ENCODE measurements at places on chromosomes 1 and 21.
A peak's percentile ranks its signal among the peaks of the same experiment; 100 is the strongest.

DNA sequence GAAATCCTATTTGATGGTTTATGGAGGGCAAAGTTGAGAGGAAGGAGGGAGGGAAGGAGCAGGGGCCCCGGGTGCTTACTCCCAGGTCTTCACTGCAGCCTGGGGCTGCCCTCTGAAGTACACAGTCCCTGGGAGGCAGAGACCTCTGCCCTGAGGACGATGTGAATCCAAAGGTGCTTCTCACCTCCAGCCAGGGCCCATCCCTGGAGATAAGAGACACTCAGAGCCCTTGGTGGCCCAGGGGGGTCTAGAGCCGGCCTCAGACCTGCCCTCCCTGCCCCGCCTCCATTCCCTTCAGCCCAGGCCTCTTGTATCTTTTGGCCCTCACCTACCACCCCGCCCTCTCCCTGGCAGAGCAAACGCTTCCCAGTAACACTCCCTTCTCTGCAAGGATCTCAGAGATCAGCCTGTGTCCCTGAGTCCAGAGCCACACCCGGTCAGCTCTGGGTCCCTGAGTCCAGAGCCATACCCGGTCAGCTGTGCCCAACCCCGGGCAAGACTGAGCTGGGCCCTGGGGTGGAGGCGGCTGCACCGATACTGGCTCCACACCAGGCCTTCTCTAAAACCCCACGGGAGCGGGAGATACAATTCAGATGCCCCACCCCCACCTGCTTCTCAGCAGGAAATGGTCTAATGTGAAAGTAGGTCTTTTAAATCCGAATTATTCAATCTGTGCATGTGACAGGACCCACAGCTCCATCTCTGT lies 3.6 kb upstream of the GNB1 start:
- peak; percentile 41 for DNase-seq

- DNase-seq: no peak
Observed at GRCh38 chr1:155970531-155971167, 7.7 kb downstream of the ARHGEF2 start.

- no peak for DNase-seq
Observed at GRCh38 chr1:231982871-231983587, 356.4 kb downstream of the DISC1 start.

GRCh38 chr21:36846631-36847030 lies 119.8 kb downstream of the HLCS start:
- DNase-seq: no peak

DNA sequence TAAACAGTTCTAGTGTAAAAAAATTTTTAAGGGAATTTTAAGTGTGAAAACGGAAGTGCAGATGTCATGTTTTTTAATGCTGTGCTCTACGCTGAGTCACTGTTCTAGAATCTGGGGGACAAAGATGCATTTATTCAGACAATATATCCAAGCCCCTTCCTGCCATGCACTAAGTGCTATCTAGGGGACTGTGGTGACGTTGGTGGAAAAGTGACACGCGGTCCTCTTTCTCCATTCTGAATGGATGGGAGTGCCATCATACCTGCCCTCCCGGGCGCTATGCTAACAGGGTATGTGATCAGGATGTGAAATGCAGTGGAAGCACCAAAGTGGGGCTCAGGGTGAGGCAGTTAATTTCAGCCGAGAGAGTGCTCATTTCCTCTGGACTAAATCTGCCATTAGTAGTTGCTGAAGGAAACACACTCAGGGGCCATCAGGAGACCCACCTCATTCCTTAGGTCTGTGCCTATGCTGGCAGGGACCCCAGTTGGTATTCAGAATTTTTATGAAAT lies 6.6 kb downstream of the C1orf226 start:
- no peak for DNase-seq

- DNase-seq: no peak
Observed at GRCh38 chr1:180310095-180310494, 80.0 kb downstream of the LHX4 start.

- no peak for DNase-seq
Observed at GRCh38 chr21:21860888-21861287, 862.7 kb downstream of the NCAM2 start.

DNA sequence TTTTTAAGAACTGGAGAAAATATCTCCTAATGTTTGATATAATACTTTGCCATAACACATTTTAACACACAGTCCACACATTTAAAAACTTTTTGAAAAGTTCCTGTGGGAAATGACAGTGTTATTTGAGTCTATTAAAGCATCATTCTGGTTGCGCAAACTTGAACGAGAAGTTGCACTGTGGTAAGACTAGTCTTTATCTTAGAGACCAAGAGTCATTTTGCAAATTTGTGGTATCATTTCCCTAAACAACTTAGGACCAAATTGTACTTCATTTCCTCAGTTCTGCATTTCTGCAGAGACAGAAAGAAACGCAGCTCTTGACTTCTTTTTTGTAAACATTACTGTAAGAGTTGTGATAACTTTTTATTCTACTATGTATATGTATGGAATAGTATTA lies at the start of gene RGS18:
RGS18 (plus strand) TSS at position 282 of the 400 bp plus-strand sequence. CDS start 176 bp downstream, outside the sequence.
- no peak for DNase-seq

GRCh38 chr1:22935433-22935832 lies 37.2 kb downstream of the LACTBL1 start:
- DNase-seq: no peak

- DNase-seq: no peak
Observed at GRCh38 chr1:92503926-92504285, 17.2 kb upstream of the GFI1 start.

DNA sequence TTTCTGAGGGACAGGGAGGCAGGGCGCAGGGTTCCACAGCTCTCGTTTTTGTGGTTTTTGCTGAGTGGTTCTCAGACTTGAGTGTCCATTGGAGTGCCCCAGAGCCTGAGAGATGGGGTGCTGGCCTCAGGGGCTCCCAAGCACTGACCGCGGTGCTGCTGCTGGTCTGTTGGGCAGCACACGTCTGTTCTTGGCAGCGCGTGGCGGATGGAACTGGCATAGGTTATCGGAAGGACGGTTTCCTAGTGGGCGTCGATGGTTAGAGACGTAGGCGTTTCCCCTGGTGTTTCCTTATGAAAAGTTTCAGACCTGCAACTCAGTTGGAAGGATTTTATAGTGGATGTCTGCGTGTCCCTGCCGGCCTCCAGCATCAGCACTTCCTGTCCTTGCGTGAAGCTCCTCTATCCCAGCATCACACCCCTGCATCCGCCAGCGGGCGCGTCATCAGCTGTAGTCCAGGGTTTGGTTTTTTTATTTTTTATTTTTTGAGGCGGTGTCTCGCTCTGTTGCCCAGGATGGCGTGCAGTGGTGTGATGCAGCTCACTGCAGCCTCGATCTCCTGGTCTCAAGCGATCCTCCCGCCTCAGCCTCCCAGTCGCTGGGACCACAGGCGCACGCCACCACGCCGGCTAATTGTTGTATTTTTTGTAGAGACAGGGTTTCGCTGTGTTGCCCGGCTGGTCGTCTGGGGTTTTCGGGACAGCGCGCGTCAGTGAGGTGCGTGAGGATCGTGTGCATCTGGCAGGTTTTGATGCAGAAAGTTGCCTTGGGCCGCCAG lies 11.8 kb downstream of the RRP1 start:
- DNase-seq: no peak

GRCh38 chr1:87787551-87787950 lies 458.9 kb downstream of the LMO4 start:
- DNase-seq: no peak

DNA sequence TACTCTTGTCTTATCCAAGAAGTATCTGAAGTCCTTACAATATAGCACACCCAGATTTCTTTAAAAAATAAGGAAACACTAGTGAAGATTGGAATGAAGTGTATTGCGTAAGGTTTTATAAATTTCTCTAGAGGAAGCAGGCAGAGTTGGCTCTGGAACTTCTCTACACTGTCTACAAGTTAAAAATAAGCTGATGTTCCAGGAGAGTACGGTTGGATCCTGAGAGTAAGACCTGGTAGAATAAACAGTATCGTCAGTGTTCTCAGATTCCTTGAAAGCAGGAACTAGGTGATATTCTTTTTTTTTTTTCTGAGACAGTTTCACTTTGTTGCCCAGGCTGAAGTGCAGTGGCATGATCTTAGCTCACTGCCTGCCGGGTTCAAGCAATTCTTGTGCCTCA lies 107.9 kb downstream of the USP25 start:
- DNase-seq: no peak

DNA sequence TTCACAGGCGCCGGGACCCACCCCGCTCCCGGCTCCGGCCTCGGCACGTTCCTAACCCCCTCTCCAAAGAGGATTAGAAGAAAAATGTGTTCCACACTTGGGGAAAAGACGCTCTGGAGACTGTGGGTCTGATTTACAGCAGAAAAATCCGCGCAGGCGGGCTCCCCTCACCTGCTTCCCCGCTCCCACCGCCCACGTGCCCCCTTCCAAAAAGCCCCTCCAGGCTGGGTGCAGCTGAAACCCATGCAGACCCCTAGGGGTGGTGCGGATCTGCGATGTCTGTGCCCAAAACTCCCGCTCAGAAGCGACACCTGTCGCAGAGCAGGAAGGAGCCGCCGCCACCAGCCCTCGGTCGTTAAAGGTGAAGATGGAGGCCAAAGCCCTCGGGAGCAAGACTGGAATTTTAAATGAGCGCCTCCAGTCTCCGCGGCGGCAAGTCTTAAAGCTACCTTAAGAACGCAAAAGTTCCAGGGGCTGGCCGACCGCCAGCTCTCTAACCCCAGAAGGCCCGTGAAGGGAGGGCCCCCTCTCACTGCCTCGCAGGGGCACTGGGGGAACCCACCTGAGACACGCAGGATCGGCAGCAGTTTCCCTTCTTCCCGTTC lies 688 bp upstream of the CHD5 start:
- no peak for DNase-seq

DNA sequence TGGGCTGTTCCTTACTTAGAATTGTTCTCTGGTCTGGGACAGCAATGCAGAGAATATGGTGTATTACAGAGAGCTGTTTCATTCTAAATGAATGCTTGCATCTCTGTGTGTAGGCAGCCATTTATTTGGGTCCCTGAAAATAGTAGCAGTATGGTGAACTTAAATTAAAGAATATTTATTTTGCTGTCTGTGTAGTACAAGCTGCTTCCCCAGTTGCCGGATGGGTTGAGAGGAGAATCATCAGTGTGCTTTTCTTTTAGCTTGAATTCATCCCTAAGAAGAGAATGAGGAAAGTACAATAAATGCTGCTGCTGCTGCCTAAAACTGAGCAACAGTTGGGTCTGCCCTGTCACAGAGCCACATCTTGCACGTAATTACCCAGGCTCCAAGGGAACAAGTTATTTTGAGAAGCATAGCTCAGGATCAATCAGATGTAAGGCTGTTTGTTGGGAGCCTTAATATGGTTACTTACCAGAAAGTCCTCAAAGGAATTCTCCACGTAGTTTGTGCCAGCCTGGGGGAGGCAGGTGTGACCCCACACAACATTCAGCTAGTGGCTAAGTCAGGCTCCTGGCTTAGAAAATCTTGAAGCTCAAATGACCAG lies 16.6 kb downstream of the ACTN2 start:
- no peak for DNase-seq

DNA sequence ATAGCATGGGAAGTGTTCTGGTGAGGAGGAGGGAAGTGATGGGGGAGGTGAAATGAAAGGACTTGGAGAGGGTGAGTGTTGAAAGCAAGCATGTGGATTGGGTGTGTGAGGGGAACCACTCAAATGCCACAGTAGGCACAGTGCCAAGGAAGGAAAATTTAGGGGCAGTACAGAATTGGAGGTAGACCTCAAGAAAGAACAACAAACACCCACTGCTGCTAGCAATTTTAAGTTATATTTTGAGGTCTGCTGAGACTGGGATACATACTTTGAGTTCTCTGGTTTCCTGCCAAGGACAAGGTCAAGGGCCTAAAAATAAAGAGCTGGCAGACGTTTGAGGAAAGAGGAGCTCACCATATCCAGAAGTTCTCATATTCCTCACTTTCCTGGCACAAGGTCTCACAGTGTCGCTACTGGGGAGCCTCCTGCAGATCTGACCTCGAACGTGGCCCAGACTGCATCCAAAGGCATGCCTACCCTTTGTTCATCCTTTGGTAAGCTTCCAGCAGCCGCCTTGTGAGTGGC lies 104.0 kb downstream of the BRINP2 start:
- DNase-seq: peak; percentile 27

- DNase-seq: no peak
Observed at GRCh38 chr1:51756290-51756689, 122.2 kb downstream of the NRDC start.
